ENCODE measurements at places on chromosomes 5 and 9.

DNA sequence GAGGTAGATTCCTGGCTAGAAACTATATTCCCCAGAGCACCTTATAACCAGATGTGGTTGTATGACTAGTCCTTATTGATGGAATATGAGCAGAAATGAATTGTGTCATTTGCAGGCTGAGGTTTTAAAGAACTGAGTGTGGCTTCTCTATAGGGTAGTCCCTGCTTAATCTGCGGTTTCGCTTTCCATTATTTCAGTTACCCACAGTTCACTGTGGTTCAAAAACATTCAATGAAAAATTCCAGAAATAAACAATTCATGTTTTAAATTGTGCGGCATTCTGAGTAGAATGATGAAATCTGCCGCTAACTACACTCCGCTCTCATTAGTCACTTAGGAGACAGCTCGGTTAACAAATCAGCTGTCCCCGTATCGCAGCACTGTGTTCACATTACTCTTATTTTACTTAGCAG is 65.1 kb downstream of the ANKRD55 start:
- DNase-seq: peak; percentile 78

- DNase-seq: no peak
Measured at GRCh38 chr5:159702826-159703225, 213.5 kb upstream of the ADRA1B start.

DNA sequence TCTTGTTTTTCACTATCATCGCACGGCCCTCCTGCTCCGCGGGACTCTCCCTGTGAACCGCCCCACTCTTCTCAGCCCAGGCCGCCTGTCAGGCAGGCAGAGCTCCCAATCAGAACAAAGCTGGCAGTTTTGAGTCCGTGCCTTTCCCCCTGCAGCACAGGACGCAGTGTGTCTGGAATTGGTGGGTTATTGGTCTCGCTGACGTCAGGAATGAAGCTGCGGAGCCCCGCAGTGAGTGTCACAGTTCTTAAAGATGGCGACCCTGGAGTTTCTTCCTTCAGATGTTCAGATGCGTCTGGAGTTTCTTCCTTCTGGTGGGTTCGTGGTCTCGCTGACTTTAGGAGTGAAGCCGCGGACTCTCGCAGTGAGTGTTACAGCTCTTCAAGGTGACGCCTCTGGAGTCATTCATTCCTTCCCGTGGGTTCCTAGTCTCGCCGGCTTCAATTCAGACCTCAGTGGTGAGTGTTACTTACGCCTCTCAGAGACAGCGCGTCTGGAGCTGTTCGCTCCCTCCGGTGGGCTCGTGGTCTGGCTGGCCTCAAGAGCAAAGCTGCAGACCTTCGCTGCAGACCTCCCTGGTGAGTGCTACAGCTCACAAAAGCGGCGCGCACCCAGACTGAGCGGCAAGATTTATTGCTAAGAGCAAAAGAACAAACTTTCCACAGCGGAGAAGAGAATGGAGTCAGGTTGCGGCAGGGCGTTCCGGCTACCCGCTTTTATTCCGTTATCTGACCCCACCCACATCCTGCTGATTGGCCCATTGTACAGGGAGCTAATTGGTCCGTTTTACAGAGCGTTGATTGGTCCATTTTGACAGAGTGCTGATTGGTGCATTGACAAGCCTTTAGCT is 7.4 kb downstream of the ZDHHC11B start:
- no peak for DNase-seq

DNA sequence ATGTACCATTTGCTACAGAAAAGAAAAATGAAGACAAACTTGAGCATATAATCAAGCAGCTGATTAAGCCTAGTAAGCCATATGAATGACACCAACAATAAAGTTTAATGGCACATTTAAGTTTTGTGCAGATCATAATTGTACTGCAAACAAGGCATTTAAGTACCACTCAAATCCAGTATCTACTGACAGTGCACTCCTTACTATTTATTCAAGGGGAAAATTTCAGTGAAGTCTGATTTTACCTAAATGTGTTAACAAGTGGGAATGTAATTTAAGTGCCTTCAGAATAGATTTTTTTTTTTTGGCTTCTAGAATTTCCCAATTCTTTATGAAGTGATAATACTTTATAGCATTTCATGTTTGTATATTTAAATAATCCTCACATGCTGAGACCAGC is 341.0 kb upstream of the POU5F2 start:
- DNase-seq: no peak

- DNase-seq: no peak
Measured at GRCh38 chr9:16329671-16330113, 540.8 kb downstream of the BNC2 start.

DNA sequence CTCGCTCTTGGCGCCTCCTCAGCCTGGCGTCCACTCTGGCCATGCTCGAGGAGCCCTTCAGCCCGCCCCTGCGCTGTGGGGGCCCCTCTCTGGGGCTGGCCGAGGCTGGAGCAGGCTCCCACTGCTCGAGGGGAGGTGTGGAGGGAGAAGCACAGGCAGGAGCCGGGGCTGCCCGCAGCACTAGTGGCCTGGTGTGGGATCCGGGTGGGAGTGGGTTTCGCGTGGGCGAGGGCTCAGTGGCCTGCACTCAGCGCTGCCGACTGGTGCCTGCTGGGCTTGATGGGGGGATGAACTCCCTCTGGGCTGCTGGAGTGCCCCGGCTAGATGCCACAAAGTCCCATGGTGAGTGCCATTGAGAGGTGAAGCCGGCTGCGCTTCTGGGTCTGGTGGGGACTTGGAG is 4.4 kb upstream of the HSPA4 start:
- DNase-seq: no peak

DNA sequence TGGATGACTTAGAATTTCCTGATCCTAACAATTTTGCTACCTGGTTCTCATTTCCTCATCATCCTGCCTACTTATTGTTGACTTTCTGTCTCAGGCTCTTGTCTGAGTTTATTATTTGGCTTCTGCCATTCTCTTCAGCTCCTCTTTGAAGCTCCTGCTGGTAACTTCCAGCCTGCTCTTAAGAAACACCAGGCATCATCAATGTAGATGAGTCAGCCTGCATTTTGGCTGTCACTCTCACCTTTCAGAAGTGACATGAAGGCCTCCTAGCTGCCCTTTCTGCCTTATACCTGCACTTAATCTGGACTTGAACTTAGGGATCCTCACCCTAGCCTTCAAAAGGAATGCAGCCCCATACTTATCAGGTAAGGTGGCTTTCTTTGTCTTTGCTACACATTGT is 551.8 kb upstream of the ZNF608 start:
- DNase-seq: no peak

DNA sequence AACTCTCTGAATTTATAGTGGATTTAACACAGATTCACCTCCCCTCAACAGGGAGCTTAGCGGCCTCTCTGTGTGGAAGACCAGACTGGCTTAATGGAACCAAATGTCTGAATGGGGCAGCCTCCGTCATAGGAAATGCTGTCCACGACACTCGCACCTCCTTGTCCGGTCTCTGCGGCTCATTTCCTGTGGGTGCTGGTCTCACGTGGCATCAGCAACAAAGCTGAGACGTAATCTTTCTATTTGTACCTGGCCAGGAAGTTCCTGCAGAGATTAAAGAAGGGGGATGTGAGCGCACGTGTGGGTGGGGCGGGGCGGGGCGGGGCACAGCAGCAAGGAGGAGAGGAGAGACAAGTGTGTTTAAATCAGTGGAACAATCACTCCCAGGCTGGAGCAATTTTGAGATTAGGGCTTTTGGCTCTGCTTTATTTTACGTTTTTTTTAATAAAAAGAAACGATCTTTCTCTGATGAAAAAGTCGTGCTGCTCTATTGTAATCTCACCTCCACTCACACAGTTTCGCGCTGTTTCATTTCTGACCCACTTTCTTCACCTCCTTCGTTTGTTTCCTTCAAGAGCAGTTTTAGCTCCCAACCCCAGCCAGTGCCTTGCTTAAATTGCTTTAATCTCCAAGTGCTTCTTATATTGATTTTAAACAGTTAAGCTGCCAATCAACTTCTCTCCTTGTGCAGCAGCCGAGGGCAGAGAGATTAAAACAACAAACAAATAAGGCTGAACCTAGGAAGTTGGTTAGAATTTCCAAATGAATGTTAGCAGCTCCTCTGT is 132.2 kb upstream of the ASTN2 start:
- DNase-seq: no peak

Data from non-pigmented ciliary epithelial cell (primary cell).